ENCODE measurements at places on chromosomes 1 and 21. TPM values are rescaled to one million over a fixed set of nuclear protein-coding genes. Genes with fewer than 3 reads are reported as not detected.
A peak's percentile ranks its signal among the peaks of the same experiment; 100 is the strongest.

- no peak for DNase-seq
Observed at GRCh38 chr1:163789911-163790310, 468.2 kb downstream of the NUF2 start.

DNA sequence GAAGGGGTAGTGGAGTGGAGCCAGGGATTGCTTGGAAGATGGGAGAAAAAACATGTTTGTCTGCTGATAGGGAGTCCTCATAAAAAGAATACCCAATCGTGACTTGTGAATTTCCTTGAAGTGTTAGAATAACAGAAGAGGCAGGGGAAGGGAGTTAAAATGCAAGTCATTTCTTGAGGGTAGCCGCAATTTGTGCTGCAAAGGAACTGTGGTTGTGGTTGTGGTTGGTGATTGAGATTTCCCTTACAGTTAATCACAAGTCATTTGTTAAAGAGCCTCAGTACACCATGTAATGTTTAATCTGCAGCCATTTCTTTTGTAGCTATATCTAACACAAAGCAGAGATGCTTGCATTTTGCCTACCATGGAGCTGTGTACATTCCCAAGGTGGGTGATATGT lies 38.5 kb upstream of the EGLN1 start:
- no peak for DNase-seq

The EDARADD gene
- total RNA-seq: not detected

GRCh38 chr1:173436841-173437428 lies 40.2 kb upstream of the PRDX6 start:
- DNase-seq: no peak

The NADK gene
- 44.6 TPM for total RNA-seq

DNA sequence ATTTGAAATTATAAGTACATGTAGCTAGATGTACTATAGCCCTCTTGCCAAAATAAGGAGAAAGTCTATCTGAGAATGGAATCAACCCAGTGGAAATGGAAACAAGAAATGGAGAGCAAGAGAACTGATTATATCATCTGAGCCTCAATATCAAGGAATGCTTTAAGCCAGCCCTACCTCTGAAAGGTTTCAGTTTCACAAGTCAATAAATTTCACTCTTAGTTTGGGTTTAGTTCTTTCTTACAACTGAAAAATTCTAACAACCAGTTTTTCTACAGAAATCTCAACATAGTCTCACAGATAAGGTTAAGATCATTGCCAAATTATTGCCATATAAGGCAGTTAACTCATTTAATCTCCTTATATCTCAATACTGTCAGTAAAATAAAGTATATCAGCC lies 80.0 kb downstream of the EPS15 start:
- no peak for DNase-seq

- DNase-seq: peak; percentile 4
Observed at GRCh38 chr1:106926803-106927582, 129.5 kb upstream of the PRMT6 start.

DNA sequence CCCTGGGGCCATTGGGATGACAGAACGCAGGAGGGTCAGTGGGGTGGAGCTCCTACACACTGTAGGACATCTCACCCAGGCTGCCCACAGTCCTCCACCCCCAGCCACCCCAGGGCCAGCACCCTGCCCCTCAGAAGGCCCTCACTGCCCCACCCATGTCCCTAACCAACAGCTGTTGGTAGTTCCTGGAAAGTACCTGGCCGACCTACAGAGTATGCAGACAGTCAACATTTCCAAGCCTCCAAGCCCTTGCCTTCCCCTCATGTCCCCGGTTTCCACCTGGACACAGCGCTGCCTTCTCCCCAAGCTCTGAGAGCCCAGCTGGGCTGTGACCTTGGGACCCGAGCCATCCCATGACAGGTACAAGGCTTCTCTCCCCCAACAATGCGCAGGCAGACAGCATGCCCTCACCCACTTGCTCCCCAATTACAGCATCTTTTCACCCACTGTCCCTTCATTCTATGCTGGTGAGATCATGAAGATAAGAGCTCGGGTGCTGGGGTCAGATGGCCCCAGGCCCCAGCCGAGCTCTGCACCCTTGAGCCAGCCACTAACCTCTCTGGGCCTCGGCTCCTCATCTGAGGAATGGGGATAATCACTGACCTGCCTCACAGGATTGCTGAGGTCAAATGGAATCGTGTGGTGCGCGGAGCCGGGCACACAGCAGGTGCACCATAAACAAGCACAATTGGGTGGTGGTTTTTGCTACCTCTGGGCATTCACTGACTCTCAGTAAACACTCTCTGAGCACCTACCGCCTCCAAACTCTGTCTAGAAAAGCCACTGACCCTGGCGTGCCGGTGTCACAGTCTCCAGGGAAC lies 11.2 kb downstream of the LAPTM5 start:
- DNase-seq: no peak

DNA sequence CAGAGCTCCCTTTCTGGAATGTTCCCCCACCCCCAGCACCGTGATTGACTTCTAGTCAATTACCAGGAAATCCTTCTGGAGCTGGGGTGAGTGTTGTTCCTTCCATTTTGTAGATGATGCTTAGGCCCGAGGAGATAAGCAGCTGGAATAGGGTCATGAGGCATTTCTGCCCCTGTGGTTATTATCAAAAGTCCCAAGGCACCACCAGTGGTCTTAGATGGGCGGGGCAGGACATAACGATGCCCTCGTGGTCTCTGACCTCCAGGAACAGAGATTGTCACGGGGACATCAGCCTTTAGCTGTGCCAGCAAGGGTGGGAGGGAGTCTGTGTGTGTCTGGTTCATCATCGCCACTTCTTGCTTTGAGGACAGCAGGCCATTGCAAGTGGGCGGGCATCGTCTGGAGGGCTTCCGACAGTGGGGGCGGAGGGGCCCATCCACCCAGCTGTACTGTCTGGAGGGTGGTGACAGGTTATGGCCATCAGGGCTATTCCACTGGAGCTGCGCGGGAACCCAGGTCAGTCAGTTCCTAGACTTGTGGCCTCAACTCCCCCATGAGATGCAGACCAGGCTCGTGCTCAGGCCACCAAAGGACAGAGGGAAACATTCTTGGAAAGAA lies 22.6 kb downstream of the TNFRSF8 start:
- no peak for DNase-seq

GRCh38 chr1:241640867-241641622 lies 876 bp upstream of the CHML start:
- no peak for DNase-seq

The KLF17 gene
- not detected for total RNA-seq

GRCh38 chr1:209619696-209620486 lies 32.3 kb downstream of the LAMB3 start:
- no peak for DNase-seq

DNA sequence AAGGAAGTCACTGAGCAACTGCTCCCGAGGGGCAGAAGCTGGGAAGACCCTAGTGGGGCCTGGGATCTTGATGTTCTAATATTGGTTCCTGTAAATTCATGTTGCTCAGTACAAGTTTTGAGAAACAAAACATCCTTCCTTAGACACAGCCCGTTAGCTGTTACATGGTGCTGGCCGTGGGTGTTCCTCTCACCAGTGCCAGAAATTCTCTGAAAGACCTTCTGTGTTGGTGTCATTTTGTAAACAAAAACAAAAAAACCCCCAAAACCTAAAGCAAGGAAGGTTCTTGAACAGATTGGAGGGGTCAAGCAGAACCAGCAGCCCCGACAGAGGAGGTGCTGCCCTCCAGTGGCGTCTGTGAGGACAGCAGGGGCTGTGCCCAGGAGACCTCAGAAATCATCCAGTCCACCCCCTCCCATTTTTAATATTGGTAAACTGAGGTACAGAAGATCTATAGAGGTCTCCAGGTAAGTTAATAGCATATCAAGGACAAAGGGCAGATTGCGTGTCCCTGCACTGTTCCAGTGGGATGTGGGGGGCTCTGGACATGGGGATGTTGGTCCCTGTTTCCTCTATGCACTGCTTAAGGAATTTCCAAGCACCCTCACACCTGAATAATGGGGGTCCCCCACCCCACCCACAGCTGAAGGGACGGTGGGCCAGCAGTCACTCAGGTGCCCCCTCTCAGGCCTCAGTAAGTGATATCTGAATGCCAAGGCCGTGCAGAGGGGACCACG lies 38.2 kb downstream of the SLC2A7 start:
- DNase-seq: peak; percentile 76

The SFT2D2 gene
- total RNA-seq: 45.8 TPM

- DNase-seq: no peak
Observed at GRCh38 chr1:55699228-55699627, 484.1 kb upstream of the USP24 start.

- DNase-seq: no peak
Observed at GRCh38 chr1:232029315-232029714, 402.7 kb downstream of the DISC1 start.

The MCOLN2 gene
- total RNA-seq: 0.05 TPM

The EPHA8 gene
- not detected for total RNA-seq

The FASLG gene
- total RNA-seq: not detected

DNA sequence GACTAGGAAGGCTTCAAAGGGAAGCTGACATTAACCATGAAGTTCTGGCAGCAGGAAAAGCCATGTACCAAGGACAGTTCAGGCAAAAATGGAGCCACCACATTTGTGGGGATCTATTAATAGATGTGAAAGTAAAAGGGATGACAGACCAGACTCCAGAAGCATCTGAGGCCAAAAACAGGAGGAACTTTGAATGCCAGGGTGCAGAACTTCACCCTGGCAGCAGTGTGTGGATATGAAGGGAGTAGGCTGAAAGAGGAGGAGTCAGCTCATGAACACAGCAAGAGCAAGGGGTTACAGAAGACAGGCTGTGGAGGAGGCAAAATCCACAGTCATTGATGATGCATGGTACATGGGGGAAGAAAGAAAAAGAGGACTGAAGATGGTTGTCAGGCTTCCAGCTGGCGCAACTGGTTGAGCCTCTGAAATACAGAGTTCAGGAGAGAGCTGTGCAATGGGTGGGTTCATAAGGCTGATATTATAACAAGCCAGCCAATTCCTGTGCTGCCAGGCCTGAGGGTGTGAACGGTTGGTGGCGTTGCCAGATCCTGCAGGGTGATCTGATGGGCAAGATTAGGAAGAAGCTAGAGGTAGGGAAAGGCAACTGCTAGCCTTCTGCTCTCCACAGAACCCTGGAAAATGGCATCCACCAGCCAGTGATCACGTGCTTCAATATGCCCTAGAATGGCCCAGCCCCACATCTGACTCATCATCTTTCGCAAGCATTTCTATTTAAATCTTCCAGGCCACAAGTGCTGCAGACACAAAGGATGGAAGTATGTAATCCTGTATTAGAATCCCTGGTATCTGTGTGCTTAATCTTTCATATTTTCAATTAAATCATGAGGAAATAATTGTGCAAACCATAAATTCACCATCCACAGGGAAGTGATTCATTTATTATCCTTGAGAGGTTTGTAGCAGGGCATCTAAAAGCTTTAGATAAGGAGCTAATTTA lies 81.9 kb downstream of the SLC25A24 start:
- peak; percentile 38 for DNase-seq

DNA sequence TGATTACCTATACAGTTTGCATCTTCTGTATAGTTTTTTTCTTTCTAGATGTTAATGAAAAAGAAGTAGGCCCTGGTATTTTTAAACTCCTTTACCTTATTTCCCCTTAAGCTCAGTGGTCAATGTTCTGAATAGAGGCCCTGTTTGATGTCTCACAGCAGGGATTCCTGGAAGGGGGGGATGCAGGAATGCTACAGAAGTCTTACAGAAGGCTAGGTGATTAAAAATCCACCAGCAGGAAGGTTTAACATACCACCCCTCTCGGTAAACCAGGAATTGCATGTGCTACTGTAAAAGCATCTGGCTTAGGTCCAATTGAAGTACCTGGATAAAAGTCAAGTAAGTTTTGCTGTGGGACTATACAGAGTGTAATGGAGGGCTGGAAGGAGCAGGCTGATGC lies 78.3 kb downstream of the NOS1AP start:
- DNase-seq: no peak

The HIVEP3 gene
- total RNA-seq: 0.93 TPM

The TNFSF4 gene
- 2.7 TPM for total RNA-seq

GRCh38 chr1:156862584-156862983 lies 1.9 kb downstream of the NTRK1 start:
- no peak for DNase-seq

The KRTAP19-1 gene
- not detected for total RNA-seq

GRCh38 chr1:84961316-84961715 lies 35.6 kb downstream of the MCOLN2 start:
- no peak for DNase-seq

DNA sequence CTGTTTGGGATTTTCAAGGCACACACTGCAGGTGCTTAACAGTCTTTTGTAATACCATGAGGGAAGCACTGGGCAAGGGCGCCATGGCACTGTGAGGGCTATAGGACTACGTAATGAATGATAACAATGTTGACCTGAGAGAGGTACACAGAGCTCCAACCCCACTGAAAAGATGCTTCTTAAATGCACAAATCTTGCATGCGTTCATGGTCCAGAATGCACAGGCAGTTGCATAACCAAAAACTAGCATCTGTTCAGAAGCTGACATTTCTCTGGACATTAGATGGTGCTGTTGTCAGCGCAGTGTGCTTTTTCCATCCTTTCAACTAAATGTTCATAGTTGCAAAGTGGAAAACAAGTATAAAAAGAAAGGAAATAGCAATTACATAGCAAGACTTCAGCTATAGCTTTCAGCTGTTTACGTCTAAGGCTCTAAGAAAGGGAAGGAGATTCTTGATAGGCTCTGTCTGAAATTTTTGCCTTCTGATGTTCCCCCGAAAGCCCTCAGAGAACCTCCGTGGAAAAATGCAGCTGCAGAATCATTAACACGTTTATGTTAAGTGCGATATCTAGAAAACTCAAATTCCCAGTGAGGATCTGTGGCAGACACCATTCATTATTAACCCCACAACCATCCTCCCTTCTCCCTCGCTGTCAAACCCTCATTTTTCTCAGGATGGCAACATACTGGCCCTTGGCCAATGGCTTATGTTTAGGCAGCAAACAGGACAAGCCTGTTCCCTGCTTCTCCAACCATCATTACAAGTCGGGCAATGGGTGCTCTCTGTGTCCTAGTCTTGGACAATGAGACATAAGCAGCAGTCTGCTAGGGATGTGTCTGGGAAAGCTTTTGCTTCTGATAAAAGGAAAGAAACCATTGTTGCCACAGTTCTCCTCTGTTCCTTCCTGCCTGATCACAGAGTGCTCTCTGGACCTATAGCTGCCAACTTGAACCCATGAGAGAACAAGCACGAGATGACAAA lies 8.2 kb upstream of the TARBP1 start:
- peak; percentile 78 for DNase-seq

The CD101 gene
- total RNA-seq: 0.17 TPM

- no peak for DNase-seq
Observed at GRCh38 chr1:41830726-41831125, 88.0 kb downstream of the HIVEP3 start.

The CCDC190 gene
- total RNA-seq: not detected
